CD4-positive, alpha-beta T cell treated with Interleukin-17A for 1 hour (primary cell): ENCODE measurements at places on chromosomes 16 and 17.

DNA sequence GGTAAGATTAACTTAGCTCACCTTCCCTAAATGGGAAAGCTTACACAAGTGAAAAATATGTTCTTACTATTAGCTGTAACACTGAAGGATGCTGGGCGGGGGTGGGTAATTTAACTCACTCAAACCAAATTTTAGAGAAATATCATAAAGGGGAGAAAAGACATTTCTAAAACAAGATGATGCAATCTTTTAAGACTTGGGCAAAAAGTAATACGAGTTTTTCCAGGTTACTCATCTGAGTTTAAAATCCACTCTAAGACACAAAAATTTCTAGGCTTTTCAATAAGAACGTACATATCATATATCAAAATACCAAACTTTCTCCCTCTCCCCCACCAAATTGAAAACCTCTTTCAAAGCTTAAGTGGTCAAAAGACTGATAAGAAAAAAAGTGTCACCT is 228.8 kb downstream of the CEP112 start:
- no peak for DNase-seq

DNA sequence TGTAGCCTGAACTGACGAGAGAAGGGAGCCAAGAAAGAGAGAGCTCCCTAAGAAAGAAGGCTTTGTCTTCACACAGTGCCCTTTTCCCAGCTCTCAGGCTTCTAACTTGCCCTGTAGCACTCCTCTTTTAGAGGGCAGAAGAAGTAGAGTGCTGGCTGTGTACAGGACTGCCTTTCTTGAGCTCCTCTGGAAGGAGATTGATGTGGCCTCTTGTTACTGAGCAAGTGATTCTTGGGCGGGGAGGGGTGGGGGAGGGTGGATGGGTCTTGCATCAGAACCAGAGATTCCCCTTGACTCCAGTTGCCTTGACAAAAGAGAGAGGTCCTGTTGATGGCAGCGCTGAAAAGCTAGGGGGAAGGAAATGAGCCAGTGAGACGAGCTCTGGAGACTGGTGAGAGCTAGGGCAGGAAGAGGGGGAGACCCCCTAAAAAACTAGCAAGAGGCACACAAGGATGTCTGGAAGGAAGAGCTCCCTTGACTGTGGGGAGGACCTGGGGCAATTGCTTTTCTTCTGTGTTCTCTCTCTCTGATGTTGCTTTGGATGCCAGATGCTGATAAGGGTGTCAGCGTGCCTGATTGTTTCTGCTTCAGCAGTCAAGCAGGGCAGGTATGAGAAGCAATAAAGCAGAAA is 18.4 kb downstream of the GPR179 start:
- DNase-seq = no peak

DNA sequence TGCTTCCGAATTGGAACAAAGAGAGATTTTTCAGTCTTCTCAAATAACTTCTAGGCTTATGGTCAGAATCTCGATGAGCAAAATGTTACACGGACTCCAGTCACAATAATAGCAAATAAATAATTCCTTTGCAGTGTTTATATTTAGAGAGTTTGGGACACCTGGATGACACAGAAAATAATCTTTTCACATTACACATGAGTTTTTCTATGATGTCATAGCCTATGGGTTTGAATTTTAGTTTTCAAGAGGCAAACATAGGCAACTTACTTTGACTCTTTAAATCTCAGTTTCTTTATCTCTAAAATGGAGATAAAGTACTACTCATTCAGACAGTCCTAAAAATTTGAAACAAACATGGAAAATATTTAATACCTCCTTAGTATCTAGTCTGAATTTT is 372.0 kb downstream of the HAPSTR1 start:
- no peak for DNase-seq

- DNase-seq = peak; percentile 44
Measured at GRCh38 chr17:70168977-70169708, at the start of gene KCNJ2. Gene KCNJ2 (plus strand): TSS chr17:70169532. CDS start chr17:70175040, 5,508 bp downstream.

DNA sequence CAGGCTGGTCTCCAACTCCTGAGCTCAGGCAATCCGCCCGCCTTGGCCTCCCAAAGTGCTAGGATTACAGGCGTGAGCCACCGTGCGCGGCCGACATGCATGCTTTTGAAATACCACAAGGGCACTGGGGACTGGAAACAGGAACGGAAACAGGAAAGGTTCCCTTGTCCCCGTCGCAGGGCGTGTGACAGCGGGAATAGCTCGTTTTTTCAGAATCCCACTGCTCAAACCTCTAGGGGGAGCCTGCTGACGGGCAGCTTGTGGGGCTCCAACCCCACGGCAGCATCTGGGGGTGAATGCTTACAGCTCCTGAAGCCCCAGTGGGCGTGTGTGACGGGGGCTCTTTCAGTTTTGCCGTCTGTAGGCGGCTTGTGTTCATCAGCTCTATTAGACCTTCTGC is 18.8 kb upstream of the ASGR2 start:
- DNase-seq = peak; percentile 61

DNA sequence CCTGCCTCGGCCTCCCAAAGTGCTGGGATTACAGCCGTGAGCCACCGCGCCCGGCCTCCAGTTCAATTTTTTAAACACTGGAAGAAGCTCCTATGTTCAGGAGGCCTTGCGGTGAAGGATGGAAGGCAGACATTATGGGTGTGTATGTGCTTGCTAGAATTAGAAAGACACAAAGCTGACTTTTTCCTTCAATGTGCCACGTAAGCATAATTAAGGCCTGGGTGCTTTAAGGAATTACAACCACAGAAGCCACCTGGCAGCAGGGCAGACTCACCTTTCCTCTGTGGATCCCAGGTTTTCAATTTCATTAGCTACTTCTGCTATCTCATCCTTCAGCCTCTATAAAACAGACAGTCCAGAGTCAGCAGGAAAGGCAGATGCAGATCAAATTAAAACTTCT is 74.2 kb downstream of the CYTH1 start:
- DNase-seq = no peak

- DNase-seq = no peak
Measured at GRCh38 chr16:50573947-50574744, 25.9 kb downstream of the NKD1 start.

DNA sequence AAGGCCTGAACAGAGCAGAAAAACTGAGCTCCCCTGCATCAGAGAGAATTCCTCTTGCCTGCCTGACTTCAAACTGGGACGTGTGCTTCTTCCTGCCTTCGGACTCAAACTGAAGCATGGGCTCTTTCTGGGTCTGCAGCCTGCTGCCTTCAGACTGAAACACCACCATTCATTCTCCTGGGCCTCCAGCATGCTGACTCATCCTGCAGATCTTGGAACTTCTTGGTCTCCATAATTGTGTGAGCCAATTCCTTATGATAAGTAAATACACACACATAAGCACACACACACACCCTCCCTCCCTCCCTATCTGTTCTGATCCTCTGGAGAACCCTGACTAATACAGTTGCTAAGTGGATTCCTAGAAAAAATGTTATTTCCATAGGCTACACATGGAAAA is 874.3 kb upstream of the EEF2KMT start:
- DNase-seq = no peak

DNA sequence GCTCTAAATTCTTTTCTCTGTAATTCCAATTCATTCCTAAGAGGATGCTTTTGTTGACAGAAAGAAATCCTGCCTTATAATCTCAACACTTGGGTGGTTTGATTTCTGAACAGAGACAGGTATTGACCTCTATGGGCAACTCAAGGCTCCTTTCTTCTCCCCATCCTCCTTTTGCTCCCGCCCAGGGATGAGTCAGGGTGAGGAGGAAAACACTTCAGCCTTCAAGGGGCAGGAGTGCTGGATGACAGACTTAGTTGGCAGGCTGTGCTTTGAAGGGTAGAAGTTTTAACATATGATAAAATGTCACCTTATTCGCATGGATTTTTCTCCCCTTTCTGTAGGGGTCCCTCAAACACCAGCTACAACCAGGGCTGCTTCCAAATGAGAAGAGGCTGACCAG is 16.7 kb upstream of the TOM1L1 start:
- DNase-seq = no peak

DNA sequence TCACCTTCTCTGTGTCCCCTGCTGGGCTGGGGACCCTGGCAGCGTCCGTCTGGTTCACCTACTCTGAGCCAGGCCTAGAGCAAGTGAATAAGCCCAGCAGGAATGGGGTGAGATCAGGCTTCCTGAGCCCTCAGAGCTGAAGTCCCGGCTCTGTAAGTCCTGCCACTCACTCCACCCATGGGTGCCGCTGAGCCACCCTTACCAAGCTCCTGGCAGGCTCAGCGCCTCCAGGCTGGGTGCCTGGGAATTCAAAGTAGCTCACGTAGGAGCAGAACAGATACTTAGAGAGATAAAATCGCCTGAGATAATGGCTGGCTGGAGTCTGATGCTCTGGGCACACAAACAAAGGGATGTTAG is 9.8 kb upstream of the LASP1NB start:
- no peak for DNase-seq

DNA sequence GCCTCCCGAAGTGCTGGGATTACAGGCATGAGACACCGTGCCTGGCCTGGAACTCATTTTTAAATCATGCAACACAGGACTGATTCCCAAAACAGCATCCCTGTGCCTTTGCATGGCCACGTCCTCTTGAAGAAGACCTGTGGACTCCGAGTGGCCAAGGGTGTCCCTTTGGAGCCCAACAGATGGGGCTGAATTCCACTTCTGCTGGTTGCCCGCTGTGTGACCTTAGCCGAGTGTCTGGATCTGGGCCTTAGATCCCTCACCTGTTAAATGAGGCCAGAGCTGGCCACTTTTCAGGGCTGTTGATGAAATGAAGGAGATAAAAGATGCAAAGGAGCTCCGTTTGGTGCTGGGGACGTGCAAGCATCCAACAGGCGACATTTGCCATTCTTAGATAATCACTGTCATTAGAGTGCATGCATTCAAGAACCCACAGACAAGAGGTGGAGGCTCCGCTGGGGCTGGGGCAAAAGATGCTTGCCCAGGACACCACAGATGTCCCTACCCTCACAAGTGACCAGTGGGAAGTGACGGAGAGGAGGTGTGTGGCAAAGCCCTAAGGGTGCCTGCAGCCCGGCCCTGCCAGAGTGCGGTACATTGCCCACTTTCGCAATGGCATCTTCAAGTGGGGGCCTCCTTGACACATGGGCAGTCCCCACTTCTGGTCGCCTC is 354.1 kb upstream of the TNRC6C start:
- no peak for DNase-seq

DNA sequence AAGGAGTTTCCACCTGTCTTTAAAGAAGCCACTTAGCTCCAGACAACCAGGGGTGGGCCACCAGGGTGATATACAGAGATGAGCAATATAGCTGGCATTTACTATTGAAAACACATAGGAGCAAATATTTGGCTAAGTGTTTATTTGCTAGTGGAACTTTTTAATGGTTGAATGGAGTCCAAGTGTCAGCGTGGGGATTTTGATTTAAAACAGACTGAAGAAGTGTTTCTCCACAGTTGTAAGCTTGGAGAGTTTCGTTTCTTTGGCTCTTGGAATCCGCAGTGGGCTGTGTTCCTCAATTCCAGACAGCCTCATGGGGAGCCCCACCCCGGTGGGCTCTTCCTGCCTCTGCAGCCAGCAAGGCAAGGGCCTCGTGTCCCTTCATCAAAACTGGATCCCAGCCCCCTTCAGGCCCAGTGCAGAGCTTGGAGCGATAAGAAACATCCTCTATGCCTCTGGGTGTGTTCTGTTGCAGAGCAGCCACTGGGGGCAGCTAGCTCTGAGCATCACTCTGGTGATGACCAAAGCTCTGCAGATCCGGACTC is 36.1 kb downstream of the NOG start:
- DNase-seq = no peak

DNA sequence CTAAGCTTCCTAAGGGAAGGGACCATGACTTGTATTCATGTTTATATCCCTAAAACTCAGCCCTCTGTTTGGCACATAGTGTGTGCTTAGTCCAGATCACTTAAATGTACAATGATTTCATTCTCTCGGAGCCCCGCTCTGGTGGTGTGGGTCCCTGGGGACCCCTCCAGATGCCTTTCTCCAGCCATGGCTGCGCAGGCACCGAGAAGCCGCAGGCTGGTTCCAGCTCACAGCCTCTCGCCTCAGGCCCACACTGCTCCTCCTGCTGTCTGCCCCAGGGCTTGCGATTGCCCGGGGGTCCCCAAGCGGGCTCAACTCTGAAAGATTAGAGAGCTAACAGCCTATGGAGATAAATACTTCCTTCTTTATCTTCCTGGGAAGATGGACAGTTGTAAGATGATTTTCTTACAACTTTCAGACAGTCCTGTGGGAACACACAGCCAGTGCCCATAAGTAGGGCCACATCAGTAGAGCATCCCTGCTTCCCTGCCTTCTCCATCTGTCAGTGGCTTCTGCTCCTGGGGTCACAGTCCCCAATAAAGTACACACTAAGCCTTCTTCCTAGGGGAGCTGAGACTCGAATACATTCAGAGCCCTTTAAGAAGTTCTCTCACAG is 66.2 kb downstream of the CENPV start:
- no peak for DNase-seq

GRCh38 chr17:33667052-33667509 is 374.0 kb upstream of the ASIC2 start:
- peak; percentile 20 for DNase-seq

DNA sequence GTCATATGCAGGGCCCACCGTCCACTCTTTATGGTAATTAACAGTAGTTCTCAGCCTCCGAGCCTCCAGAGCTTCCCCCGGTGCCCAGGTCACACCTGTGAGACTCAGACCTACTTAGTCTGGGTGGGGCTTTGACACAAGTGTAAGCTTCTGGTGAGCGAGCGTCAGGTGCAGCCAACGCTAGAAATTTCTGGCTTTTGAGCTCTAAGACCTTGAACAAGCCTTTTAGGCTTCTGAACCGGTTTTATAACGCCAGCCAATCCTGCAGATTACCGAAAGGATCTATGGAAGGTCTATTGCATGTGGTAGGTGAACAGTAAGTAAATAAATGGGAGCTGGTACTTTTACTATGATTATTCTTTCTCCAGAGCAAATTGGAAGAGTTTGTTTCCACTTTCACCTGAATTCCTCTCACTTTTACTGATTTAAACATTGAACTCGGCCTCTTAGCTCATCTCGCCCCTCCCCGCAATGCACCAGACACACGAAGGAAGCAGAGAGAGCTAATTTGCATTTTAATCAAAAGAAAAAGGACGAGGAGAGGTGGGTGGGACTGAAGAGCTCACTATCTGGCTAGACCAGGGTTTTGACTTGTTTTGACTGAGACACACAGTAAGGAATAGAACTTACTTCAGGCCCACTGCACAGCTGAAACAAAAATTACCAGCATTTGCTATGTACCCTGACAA is 47.1 kb downstream of the ABAT start:
- DNase-seq = no peak

- no peak for DNase-seq
Measured at GRCh38 chr16:10938796-10939648, 3.2 kb downstream of the DEXI start.

DNA sequence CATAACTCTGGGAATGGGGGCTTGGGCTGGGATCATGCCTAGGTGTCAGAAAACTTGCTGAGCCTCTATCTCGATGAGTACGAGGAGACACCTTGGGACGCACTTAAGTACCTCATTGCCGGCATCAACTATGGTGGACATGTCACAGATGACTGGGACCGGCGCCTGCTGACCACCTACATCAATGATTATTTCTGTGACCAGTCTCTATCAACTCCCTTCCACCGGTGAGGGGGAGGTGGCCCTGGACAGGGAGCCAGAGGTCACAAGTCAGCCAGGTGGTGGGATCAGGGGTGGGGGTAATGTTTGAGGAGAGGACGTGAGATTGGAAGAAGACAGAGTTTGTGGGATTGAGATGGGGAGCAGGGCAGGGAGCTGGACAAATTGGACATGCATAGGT is 3.4 kb upstream of the KDM6B start:
- DNase-seq = no peak

- peak; percentile 29 for DNase-seq
Measured at GRCh38 chr17:2794111-2794803, 2.0 kb upstream of the RAP1GAP2 start.

GRCh38 chr17:81163051-81163695 is 2.1 kb upstream of the PVALEF start:
- DNase-seq = no peak
